ENCODE measurements at places on chromosomes 7 and 10. TPM values are rescaled to one million over a fixed set of nuclear protein-coding genes. Genes with fewer than 3 reads are reported as not detected.

- DNase-seq: no peak
Observed at GRCh38 chr10:103545366-103545765, 51.9 kb downstream of the NEURL1 start.

DNA sequence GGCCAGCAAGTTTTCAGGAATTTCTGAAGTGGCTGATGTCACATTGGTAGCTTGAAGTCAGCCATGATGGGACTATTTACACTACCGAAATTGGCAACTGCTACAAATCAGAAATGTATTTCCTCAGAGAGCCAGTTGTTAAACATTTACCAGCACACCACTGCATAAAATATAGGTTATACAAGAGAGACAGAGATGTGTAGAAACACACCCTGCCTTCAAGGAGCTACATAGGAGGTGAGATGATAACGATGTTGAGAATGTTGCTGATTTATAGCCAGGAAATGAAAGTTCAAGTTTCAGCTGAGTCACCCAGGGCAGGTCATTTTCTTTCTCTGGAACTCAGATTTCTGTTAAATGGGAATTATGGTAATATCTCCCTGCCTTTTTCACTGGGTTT, 46.0 kb upstream of the TCF7L2 start:
- DNase-seq: no peak

GRCh38 chr10:77494756-77495541, 142.7 kb downstream of the KCNMA1 start:
- DNase-seq: no peak

The GBX1 gene
- not detected for total RNA-seq

The CYP2C18 gene
- total RNA-seq: not detected

The SLC13A1 gene
- total RNA-seq: not detected

The ACHE gene
- total RNA-seq: 0.32 TPM
